ENCODE measurements at places on chromosomes 16 and 17.

- DNase-seq, result peak; percentile 76
Observed at GRCh38 chr16:88743693-88744576, 37.6 kb downstream of the CTU2 start.

GRCh38 chr16:86519649-86520316 is 9.5 kb downstream of the FOXF1 start:
- DNase-seq, result peak; percentile 57

GRCh38 chr17:47670064-47670463 is 20.3 kb downstream of the KPNB1 start:
- DNase-seq, result no peak

- no peak for DNase-seq
Observed at GRCh38 chr17:28615260-28615940, 1.4 kb upstream of the RSKR start.

DNA sequence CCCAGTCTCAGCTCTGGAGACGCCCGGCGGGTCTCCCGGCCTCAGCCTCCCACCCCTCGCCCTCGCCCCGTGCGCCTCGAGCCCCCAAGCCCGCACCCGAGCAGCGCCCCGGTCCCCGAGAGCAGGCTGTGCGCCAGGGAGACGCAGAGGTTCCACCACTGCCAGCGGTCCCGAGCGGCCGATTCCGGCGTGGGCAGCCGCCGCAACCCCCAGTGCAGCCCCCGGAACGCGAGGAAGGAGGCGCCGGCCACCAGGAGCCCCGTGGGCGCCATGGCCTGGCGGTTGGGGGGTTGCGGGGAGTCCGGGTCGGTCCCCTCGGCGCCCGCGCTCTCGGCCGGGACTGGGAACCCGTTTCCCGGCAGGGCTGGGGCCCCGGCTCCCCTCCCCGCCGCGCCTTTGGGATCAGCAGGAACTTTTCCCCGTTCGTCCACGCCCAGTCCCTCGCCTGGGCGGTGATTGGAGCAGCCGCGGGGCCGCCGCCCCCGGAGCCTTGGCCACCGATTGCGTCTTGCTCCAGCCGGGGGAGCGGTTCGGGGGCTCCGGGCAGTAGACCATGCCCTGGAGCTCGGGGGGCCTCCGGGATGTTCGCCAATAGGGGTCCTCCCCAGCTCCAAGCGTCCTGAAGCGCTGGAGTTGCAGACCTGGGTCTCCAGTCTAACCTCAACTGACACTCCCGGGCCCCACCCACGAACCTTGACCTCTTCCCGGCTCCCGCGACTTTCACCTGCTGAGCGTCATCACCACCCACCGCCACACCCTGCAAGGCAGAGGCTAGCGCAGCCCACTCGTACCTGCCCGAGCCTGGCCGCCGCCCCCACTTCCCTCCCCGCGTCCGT is at the start of gene TLCD2:
TSS of gene TLCD2 (minus strand) at position 407 of the 836 bp plus-strand sequence. CDS start at position 272, 135 bp downstream.
- no peak for DNase-seq

- DNase-seq, result no peak
Observed at GRCh38 chr17:76757256-76757655, 19.3 kb downstream of the MFSD11 start.

- DNase-seq, result no peak
Observed at GRCh38 chr17:68169840-68170239, 78.0 kb upstream of the AMZ2 start.

GRCh38 chr17:67280279-67280678 is 35.3 kb upstream of the HELZ start:
- no peak for DNase-seq

GRCh38 chr17:43962479-43962878 is 8.7 kb upstream of the PYY start:
- no peak for DNase-seq

DNA sequence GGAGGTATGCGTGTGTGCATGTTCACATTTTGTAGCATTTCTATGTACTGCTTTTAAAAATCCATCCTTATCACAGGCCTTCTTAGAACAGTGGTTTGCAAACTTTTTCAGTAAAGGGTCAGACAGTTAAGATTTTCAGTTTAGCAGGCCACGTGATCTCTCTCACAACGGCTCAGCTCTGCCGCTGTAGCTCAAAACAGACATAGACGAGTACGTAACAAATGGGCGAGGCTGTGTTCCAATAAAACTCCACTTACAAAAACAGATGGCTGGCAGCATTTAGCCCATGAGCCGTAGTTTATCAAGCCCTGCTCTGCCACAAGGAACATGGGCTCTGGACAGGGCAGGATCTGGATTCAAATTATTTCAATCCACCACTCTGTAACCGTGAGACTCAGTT is 141.8 kb downstream of the XYLT1 start:
- no peak for DNase-seq

DNA sequence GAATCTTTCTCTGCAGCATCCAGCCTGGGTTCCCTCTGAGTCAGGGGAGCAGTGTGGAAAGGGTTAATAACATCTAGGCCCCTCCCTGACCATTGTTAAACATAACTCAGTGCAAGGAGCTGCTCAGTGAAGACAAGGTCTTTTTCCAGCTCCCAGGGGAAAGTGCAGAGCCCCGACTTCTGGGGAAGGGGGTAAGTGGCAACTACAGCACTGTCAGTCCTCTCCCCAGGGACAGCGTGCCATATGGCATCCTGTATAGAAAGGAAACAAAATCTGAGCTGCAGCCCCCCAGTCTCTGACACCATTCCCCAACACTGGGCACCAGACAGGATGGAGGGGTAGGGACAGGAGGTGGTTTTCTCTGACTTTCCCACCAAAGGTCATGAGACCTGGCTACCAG is 7.8 kb downstream of the MRPL27 start:
- DNase-seq, result no peak

GRCh38 chr17:76524598-76525512 is 12.7 kb downstream of the CYGB start:
- peak; percentile 88 for DNase-seq

GRCh38 chr16:57273359-57273758 is 11.1 kb downstream of the PLLP start:
- DNase-seq, result peak; percentile 69

GRCh38 chr16:30570636-30571444 is 674 bp downstream of the ZNF688 start:
- DNase-seq, result peak; percentile 43

Measured in SK-N-DZ (cell line).